Liver (tissue), 10 donors: ENCODE measurements at places on chromosomes 4 and X. TPM values are rescaled to one million over a fixed set of nuclear protein-coding genes. Genes with fewer than 3 reads are reported as not detected.

- no peak overlapping the region for H3K4me3 ChIP-seq
- H3K27me3 ChIP-seq, result no peaks in the 10 kb centered on the region
- H3K4me1 ChIP-seq, result peaks cover 9% of the 10 kb centered on the region
- no peak for DNase-seq
Observed at GRCh38 chr4:40729555-40729954, 20.2 kb upstream of the NSUN7 start.

DNA sequence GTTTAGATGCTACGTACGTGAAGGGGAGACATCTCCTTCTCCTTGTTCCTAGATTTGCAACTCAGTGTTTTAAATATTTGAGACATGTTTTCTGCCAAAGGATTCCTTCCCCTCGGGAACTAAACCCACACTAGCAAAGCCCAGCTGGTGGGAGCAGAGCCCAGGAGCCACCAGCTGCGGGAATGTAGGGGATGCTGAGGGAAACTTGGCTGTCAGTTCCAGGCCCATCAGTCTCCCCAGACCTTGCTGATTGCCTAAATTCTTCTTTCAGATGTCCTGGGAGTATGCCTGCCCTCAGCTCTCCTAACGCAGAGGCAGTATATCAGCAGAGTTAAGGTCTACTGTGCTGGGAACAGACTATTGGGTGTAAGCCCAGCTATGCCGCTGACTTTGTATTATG is 630.0 kb upstream of the TENM3 start:
- peaks cover 5% of the 10 kb centered on the region for H3K27me3 ChIP-seq
- no peaks in the 10 kb centered on the region for H3K4me1 ChIP-seq
- no peak overlapping the region for H3K4me3 ChIP-seq
- H3K36me3 ChIP-seq, result no peaks in the 10 kb centered on the region

GRCh38 chr4:110865611-110866259 is 242.9 kb upstream of the PITX2 start:
- H3K4me1 ChIP-seq, result no peaks in the 10 kb centered on the region
- H3K36me3 ChIP-seq, result no peaks in the 10 kb centered on the region
- no peak for DNase-seq
- H3K27me3 ChIP-seq, result no peaks in the 10 kb centered on the region

GRCh38 chrX:97564496-97564895 is 680.8 kb downstream of the RPA4 start:
- H3K36me3 ChIP-seq, result no peaks in the 10 kb centered on the region
- H3K4me3 ChIP-seq, result no peak overlapping the region

The SULT1B1 gene
- total RNA-seq, result 30.5 TPM
